ENCODE measurements at places on chromosomes 7 and 10.

- peak; percentile 53 for DNase-seq
Measured at GRCh38 chr10:22475651-22476600, 130.6 kb downstream of the SPAG6 start.

DNA sequence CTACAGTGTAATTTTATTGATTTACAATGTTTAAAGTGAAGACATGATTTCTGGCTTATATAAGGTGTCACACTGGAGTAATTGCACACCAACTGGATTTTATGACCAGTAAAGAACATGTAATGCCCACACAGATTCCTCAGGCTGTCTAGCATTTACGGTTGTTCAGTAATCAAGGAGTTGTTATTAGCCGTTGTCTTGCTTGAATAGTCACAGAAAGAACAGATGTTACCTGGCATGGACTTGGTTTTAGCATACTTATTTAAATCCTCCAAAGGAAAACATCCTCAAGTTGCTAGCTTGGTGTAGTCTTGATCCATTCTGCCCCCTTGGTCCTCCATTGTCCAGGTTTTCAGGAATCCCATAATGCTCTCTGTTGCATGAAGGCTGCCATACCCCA lies 65.8 kb downstream of the POU6F2 start:
- no peak for DNase-seq

DNA sequence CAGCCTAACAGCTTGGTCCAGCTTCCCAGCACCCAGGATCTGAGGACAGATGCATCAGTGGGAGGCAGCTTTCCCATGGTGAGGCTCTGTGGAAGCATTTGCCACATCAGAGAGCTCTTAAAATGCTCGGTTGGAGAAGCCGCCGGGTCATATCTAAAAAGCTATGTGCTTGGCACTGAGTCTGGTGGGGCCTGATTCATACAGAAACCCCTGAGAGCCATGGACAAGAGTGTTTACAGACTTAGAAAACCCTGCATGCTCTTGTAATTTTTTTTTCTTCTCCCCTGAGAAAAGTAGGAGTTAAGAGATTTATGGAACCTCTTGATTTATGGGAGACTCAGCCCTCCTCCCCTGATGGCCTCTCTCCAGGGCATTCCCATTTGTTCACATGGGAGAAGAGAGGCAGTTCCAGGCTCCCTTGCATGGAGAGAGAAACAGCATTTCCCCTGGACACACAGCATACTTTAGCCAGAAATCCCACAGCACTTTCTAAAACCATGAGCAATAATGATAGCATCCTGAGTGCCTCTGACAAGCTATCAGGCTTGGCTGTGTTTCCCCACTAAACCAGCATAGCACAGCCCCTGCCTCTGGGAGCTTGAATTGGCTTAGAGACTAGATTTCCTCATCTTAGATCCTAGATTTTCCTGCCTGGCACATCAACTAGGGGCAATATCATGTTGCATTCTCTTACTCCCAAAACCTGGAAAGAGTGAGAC lies 322.1 kb upstream of the AUTS2 start:
- no peak for DNase-seq

DNA sequence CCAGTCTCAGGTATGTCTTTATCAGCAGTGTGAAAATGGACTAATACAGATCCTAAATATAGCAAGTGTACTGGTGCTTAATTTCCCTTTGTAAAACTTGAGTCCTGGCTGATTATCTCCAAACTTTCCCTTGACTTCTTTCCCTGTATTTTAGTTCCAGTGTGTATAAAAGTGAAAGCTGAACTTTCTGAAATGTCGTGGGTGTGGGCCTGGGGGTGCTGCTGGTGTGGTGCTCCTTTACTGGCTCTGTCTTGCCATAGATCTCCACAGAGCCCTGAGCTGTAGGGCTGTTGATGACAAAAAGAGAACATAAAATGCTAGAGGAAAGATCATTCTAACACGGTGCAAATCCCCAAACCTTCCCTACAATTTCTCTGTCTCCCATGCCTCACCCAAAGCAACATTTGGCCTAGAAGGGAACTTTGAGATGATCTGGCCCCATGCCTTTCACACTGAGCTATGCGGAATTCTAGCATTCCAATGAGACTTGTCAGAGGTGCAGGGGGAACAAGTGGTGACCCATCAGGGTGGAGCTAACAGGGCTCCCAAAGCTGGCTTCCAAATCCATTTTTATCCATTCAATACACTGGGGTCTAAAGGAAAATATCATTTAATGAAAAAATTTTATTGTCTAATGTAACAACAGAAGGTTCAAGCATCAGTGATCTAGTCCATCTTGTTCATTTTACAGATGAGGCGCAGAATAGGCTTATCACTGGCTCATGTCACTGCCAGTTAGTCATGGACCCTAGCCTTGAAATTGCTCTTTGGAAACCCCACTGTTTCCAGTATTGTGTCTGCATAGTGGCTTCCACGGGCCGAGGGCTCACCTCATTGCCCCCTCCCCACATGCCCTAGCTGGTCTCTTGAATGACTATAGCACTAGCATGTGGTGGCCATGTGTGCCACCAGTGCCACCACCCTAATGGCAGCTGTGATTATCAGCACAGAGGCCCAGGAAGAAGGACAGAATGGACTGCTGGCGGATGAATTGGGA lies 1000.9 kb downstream of the LRMDA start:
- DNase-seq = no peak

DNA sequence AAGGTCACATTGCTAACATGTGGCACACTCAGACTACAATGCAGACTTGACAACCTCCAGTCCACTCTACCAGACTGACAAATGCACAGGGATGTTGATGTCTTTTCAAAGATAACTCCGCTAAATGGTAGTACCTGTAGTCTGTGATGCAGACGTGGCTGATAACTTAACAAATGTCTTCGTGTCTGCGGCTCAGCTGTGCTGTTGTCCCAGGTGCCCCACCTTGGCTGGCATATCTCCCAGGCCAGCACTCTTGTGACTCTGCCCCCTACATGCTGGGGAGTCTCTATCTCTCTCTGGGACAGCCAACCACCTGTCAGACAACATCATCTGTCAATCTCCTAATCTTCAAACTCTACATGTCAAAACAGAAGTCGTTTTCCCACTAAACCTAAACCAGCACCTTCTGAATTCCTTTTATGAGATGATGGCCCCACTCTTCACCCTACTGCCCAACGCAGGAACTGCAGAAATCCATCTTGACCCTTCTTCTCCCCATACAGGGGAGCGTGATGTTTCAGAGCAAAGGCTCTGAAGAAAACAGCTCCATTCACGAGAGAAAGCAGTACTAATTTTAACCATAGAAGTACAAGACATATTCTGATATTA lies 156.4 kb downstream of the USP6NL start:
- DNase-seq = no peak

DNA sequence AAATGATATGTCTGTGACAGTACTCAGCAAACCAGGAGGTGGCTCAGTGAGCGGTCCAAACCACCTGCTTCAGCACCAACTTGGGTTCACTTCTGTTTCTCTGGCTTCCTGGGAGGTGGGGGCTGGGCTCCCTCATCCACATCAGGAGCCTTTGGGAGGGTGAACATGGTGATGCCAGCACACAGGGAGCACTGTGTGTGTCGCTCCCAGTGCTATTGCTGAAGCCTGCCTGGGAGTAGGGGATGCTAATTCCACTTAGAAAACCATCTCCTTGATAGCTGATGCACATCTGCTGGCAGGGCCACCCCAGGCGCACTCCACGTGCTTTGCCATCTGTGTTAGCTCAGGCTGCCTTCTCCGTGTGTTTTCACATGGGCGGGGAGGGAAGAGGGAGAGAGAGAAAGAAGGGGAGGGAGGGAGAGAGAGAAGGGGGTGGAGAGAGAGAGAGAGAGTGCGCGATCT lies 58.0 kb downstream of the RAMP3 start:
- DNase-seq = no peak

GRCh38 chr10:26057466-26057865 lies 123.4 kb downstream of the MYO3A start:
- DNase-seq = no peak

- no peak for DNase-seq
Measured at GRCh38 chr10:792792-793100, 103.3 kb upstream of the DIP2C start.

GRCh38 chr10:133241501-133242205 lies 4.0 kb downstream of the VENTX start:
- DNase-seq = no peak

DNA sequence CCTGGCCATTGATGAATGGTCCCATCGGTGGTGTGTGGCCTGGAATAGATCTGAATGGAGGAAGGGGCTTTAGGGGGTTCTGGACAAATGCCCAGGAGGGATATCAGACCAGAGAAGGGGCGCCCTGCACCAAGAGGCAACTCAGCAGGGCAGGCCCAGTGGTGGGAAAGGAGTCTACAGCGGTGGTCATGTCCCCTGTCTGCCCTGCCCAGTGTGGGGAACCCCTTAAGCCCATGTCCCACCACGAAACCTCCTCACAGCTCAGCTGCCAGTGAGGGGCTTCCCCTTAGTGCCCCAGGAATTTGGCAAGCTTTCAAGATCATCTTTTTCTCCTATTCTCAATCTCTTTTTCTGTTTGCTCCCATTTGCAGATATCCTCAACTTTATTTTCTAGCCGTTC lies 14.1 kb upstream of the CCSER2 start:
- DNase-seq = no peak
